Suppressor macrophage (primary cell): ENCODE measurements at places on chromosomes 5 and 9.

- DNase-seq: no peak
Observed at GRCh38 chr5:93294199-93294598, 286.8 kb downstream of the NR2F1-AS1 start.

DNA sequence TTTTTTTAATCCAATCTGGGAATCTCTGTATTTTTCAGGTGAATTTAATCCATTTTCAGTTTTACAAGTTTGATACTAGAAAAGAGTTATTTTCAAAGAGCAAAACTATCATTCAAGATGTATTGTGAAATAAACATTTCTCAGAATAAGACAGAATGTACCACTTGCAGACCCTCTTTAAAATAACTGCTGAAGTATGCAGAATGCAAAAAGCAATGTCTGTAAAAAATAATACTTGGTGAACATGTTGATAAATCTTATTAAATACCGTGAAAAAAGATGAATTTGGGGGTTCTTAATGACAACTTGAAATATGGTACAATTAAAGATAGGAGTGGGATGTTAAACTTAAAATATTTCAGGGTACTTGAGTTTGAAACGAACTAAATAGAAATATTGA lies 26.1 kb upstream of the RASA1 start:
- no peak for DNase-seq

DNA sequence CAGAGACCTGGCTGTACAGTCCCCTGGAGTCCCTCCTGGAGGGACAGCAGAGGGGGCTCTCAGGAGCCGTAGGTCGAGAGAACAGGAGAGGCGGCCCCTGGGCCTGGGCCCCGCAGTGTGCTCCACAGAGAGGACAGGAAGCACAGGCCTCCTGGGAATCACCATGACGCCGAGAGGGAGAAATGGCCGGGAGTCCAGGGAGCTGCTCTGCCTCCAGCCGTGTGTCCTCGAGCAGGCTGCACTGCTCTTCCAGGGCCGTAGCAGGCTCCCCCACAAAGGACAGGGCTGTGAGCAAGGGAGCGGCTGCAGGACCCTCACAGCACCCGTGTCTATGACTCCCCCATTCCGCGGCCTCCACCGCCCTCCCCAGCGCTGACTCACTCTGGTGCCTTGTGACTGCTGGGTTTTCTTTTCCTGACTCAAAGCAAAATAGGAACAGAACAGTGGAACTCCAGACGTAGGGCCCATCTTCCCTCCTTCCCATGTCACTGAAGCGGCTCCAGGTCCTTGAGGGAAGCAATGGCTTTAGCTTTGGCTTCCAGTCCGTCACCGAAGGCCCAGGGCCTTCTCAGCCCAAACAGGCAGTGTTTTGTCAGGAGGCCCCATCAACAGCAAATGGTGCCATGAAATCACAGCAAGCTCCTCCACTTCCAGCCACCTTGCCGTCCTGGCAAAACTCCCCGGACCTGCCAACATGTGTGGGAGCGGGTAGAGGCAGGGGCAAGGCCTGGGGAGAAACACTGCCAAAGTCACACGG lies 114.2 kb downstream of the LHFPL2 start:
- DNase-seq: peak; percentile 86

DNA sequence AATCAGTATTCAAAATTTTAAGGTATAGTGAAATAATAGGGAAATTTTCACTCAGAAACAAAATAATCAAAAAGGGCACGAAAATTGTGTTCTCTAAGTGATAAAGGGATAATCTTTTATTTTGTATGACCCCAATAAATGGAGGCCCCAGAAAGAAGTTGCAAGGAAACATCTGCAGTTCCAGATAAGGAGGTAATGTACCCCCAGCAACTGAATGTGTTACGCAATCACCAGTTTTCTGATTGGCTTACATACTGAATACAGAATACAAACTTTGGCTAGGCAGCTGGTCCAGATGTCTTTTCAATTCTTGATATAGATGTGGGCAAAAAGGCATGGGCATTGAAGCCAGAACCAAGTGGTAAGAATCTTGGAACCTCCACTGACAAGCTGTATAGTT lies 1.7 kb upstream of the TOPORS start:
- DNase-seq: no peak

- peak; percentile 36 for DNase-seq
Observed at GRCh38 chr5:140189977-140190871, 15.2 kb downstream of the CYSTM1 start.

DNA sequence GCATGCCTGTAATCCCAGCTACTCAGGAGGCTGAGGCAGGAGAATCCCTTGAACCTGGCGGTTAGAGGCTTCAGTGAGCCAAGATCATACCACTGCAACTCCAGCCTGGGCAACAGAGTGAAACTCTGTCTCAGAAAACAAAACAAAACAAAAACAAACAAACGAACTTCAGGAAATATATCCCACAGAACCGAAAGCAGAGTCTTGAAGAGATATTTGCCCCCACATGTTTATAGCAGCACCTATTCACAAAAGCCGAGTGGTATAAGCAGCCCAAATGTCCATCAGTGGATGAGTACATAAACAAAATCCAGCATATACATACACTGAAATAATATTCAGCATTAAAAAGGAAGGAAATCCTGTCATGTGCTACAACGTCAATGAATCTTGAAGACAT lies 57.6 kb upstream of the GRIN3A start:
- DNase-seq: no peak

DNA sequence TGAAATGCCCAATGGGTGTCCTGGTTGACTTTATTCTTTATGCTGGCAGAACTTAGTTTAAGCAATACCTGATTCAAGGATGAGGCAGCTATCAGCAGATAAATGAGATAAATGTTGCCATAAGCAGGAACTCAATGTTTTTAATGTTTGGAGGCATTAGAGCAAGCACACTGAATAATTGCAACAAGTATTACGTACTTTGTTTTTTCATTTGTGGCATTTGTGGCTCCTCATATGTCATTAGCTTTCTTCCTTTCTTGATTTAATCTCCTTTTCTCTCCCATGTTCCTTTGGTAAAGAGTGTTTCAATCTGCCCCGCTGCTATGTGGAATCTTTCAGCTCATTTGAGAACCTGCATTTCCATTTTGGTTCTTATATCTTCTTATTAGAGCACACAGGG lies 6.4 kb upstream of the NR3C1 start:
- no peak for DNase-seq

DNA sequence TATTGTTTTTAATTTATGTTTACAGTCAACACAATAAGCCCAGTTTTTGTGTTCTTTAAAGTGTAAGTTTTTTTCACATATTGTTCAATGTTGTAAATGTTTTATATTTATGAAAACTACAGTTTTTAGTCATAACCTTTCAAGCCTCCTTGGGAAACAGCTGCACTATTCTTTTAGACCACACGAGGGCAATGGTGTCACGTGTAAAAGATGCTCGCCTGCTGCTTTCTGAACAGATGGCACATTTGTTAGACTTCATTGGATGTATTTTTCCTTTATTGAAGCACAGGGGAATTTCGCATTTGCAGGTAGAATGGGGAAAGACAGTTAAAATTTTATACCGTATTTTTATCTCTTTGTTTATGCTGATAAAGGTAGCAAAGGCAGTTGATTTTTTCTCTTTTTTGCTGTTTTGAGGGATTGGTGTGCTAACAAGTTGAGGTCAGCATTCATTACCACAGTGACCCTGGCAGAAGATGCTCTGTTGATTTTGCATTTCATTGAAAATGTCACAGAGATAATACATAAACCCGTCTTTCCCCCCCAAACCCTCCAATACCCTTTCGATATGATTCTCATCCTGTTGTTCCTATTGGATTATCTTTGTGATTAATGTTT lies 59.0 kb downstream of the MAT2B start:
- peak; percentile 61 for DNase-seq

- DNase-seq: peak; percentile 83
Observed at GRCh38 chr5:74149395-74149794, 491.1 kb downstream of the ENC1 start.

DNA sequence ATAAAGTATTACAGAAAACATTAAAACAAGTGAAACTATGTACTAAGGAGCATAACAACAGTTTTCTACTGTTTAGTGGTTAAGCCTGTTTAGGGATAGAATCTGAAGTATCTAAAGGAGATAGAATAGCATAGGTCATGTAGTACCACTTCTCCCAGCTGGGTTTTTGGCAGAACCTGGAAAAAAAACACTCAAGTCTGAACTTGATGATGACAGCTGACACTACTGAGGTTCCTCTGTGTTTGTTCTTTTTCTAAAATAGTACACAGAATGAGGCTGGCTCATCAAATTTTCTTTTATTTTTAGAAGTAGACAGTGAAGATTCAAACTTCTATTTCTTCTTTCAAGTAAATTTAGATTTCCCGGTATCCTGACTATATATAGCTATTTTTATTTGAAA lies 203.8 kb upstream of the ACO1 start:
- DNase-seq: no peak
